KG1 (cell line): ENCODE measurements at places on chromosomes 16 and 17.

GRCh38 chr17:76253841-76254240 is 11.3 kb upstream of the UBALD2 start:
- no peak for DNase-seq

DNA sequence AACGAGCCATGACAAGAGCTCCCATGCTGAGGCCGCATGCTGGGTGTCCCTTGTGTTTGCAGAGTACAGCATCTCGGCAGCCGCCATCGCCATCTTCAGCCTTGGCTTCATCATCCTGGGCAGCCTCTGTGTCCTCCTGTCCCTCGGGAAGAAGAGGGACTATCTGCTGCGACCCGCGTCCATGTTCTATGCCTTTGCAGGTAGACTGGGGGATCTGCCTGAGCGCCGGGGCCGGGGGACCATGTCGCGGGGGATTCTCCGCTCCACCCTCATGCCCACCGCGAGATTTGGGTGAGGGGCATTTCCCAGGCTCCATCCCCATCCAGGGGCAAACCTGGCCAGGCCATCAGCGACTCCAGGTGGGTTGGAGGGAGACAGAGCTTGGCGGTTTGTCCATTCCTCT is 10.7 kb downstream of the CACNG1 start:
- no peak for DNase-seq

GRCh38 chr16:878072-878784 is 77.7 kb upstream of the GNG13 start:
- DNase-seq, result no peak

- DNase-seq, result no peak
Measured at GRCh38 chr16:82382521-82382920, 212.5 kb upstream of the MPHOSPH6 start.

DNA sequence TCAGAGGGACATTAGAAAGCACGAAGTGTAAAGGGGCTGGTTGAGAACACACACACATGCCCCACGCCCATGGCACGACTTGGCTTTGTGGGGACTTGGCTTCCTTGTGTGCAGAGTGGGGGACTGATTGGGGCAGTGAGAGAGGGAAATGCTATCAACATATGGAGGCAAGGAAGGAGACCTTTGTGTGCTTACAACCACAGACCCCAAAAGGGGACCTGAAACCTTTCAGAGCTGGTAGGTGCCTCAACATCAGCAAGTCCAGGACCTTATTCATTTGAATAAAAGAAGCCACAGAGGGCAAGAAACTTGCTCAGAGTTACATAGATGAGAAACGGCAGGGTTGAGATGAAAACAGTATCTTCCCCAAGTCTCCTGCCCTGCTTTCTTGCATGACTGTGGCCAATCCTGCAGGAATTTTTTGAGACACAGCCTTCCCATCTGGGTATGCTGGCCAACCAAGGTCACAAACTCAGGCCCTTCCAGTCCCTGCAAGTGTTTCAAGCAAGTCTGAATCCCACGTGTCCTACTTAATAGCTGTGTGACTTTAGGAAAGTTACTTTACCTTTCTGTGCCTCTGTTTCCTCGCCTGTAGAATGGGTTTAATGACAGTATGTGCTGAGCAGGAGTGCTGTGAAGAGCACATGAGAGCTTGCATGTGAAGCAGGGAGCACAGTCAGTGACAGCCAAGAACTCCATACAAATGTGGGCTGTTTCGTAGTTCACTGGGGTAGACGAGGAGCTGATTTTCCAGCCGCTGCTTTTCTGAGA is 26.2 kb downstream of the C16orf78 start:
- DNase-seq, result no peak

DNA sequence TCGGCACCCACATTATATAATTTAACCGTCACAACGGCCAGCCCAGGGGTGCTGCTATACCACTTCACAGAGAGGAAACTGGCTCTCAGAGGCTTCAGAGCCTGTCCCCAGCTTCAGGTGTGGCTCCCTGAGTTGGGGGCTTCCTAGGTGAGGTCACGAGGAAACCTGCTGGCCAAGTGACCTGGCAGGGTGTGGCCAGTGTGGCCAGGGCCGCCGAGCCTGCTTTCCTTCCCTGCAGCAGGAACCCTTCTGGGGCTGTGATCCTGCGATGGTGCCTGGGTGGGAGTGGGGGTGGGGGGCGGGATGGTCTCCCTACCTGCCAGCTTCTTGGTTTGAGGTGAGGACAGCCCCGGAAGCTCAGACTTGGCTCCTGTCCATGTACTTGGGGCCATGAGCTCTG is 39.9 kb downstream of the ADCY7 start:
- no peak for DNase-seq

- no peak for DNase-seq
Measured at GRCh38 chr17:40065769-40066510, 3.2 kb downstream of the THRA start.

DNA sequence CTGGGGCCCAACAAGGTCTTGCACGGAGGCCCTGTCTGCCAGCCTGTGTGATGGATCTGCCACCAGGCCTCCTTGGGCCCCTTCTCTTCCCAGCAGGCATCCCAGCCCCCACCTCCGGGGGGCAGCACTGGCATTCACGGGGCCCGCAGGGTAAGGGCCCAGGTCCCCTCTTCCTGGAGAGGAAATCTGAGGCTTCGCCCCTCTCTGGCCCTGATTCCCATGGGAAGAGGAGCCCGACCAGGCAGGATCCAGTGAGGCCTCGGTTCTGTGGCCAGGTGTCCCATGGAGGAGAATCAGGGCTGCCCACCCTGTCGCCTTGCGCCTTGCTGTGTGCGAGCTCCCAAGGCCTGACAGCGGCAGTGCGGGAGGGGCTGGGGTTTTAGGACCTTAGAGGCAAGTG is 48.4 kb downstream of the PDPK1 start:
- no peak for DNase-seq

GRCh38 chr17:34246446-34246845 is 8.6 kb upstream of the CCL2 start:
- no peak for DNase-seq

DNA sequence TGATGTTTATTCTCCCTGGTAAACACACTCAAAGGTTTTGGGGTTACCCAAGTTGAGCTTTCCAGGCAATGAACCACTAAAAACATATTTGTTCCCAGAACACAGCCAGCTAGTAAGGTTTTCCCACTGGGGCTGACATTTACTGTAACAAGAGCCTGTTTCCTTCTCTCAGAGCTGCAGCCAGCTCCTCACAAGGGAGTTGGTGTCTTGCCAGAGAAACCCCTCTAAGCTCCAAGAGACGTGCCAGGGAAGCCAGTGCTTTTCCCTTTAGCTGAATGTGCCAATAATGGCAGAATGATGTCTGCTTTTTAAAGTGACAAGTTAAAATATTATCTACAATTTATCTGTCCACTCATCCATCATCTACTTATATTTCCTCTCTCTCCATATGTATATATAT is 170.8 kb upstream of the RBFOX1 start:
- DNase-seq, result no peak

DNA sequence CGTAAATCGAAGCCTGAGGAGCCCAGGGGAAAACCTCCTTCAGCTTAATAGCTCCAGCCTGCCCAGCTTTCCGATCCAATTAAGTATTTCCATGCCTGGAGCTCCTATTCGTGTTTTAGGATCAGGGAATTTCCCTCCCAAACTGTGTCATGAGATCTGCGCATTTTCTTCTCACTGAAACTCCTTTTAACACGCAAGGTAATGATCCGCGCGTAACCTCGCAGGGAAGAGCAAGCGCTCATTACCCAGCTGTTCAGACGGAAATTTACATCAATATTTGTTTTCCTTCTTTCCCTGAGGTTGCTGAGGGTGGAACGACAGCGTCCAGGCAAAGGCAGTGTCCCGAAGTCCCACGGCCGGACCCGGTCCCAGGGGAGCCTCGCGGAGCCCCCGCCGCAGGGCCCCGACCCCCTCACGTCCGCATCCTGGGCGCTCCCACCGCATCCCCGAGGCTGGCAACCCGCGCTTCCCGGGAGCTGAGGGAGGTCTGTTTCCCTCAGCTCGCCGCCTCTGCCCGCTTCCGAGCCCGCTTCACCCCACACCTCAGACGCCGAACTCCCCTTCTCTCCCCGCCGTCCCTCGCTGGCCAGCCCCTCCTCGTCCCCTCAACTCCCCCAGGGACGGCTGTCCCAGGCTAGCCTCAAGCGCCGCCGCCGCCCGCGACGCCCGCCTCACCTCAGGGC is 415 bp downstream of the ABCA5 start:
- DNase-seq, result no peak

- peak; percentile 20 for DNase-seq
Measured at GRCh38 chr17:65029605-65030336, 26.8 kb downstream of the GNA13 start.

- no peak for DNase-seq
Measured at GRCh38 chr16:28845761-28846079, 428 bp downstream of the TUFM start.

DNA sequence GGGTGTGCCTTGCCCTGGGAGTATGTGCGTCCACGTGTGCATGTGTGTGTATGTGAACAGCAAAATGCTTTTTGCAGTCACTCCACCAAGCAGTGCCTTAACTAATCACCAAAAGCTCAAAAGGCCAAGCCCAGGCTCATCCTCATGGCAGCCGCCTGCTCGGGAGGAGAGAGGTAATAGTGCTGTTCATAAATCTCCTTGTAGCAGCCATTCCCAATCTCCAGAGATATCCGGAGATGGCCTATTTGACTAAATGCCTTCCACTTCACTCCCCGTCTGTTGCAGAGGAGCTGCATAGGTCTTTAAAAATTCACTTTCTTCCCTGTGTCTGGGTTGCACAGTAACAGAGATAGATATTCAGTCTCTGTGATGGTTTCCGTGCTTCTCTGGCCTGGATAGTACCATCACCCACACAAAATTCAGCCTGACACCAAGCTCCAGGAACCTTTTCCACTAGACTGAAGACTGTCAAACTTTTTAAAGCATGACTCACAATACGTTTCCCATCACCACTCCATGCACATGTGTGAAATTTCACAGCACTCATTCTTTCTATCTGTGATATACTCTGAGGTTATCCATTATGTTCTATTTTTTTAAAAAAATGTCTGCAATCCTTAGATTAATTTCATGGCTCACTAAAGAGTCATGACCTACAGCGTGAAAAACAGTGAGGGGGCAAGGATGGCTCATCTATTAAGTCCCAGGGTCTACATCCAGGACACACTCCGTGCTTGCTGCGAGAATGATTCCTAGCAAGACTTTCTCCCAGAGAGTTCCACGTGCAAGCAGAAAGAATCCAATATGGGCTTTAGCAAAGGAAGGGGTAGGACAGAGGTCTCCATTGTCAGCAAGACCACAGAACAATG is 357.8 kb downstream of the GRIN2A start:
- DNase-seq, result no peak

GRCh38 chr17:15490634-15491261 is 23.3 kb upstream of the CDRT4 start:
- no peak for DNase-seq

DNA sequence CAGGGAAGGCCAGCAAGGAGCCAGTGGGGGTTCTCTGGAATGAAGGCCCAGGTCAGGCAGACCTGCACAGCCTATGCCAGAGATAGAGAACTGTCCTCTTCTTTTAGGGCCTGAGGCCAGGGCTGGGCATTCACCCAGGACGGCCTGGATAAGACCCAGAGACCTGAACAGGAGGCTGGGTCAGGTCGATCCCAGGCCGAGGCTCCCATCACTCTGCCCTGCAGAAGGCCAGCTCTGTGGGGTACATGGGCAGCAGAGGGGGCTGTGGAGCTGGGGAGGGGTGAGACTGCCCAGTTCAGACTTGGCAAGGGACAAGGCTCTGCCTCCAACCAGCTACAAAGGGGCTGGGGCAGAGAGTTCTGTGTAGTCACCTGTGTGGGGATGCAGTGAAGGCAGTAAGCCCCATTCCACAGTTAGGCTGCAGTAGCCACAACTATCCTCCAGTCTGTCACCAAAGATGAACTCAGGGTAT is 14.6 kb downstream of the HSD11B2 start:
- no peak for DNase-seq

GRCh38 chr17:37086948-37087347 is 138.2 kb downstream of the AATF start:
- DNase-seq, result no peak

- DNase-seq, result no peak
Measured at GRCh38 chr16:73058616-73059409, 10.9 kb upstream of the ZFHX3 start.

DNA sequence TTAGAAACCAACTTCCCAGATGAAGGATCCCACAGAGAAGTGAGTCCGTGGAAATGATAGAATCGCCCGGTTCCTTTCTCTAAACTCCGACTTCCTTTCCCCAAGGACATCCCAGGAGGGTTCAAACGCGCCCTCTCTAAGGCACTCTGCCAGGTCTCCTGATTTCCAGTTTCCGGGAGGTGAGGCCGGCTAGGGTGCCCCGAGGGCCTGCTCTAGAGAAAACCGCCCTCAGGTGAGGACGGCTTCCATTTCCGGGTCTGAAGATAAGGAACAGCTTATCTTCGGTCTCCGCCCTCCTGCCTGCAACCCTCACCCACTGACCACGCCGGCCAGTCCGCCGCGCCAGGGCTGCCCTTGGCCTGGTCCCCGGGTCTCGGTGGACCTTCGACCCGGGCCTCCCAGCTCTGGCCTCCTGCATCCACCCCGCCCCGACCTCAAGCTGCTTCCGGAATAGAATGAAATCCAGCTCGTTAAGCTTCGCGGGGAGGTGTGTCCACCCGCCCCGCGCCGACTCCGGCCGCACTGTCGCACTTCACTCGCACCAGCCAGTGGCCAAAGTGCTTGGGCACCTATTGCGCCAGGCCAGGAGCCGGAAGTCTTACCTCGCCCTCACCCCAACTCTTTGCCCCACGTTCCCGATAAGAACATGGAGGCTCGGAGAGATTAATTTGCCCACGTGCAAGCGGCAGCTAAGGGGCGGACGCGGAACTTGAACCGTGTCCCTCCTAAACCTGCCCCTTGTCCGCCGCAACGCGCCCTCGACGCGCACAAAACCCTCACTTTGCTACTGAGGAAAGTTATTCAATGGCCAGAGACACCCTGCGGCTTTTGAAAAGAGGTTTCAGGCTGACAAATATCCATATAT is 836 bp upstream of the MMP15 start:
- no peak for DNase-seq

DNA sequence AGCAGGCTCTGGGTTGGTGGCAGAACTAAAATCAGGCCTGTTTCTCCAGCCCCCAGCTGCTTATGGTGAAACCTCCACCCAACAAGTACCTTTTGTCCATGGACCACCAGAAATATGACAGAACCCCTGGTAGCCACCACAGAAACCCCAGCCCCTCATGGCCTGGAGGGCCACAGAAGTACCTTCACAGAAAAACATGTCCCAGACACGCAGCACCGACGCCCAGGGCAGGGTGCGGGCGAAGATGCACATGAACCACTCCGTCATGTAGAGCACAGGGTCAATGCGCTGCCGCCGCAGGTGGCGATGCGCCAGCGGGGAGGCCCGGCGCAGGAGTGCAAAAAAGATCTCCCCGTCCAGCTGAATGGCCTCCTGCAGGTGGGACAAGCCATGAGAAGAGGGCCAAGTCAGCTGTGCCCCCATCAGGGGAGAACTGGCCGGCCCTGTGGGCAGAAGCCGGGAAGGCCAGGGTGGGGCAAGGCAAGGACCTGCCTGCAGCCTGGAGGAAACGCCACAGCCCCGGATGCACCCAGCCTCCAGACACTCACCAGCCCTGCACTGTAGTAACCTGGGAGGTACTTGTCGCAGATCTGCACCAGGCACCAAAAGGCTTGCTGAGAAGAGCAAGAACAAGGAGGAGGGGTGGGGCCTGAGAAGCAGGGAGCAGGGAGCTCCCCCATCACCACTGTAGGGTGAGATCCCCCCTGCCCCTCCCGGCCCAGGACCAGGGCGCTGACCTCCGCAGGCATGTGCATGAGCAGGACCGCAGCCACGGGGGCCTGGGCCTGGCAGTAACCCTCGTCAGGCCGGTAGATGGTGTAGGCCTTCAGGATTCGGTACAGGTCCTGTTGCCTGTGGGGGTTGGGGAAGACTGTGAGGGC is 4.1 kb upstream of the CD2BP2 start:
- DNase-seq, result no peak
